ENCODE measurements at places on chromosomes 11 and 22.

DNA sequence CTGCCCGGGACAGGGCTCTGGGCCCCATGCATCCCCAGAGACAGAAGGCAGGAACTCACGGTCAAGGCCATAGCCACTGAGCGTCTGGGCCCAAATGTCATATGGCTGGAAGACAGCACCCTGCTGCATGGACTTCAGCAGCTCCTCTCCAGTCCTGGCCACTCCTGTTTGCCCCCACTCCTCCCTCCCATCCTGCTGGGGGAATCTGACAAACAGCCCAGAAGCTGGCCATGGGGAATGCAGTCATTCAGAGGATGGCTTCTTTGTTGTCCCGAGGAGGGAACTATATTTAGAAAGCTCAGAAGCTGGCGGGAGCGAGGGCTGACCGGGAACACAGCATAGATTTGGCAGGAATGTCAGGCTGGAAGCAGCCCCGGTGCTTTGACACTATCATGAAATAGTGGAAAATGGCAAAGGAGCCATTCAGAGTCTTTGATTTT, 35.0 kb downstream of the DKK3 start:
- no peak for DNase-seq

DNA sequence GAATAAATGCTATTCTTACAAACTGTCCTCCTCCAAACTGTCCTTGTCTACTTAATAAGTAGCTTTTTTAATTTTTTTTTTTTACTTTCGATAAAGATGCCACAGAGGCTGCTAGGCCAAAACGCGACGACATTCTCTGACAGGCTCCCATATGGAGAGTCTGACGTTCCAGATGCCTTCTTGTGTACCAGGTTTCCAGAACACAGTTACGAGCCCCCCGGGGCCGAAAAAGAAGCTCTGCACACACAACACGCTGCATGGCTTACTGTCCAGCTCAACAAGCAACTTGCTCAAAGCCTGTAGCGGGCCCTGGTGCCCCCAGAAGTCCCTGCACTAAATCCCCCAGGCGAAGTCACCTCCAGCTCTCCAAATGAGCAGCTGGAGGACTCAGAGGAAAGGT, 39.3 kb downstream of the LARGE1 start:
- no peak for DNase-seq

DNA sequence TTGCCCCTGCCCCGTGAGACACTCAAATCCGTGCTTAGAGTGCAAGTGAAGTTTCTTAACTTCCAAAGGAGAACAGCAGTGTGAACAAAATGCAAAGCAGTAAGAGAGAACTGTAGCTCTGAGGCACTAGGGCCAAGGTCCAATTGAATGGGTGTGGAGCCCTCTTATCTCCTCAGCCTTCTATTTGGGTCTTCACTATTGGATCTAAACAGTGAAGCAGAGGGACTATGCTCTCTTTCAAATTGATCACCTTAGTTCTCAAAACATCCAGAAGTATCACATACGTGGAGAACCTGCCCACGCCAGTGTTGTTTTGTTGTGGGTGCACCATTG, 49.6 kb downstream of the C22orf31 start:
- DNase-seq = no peak

DNA sequence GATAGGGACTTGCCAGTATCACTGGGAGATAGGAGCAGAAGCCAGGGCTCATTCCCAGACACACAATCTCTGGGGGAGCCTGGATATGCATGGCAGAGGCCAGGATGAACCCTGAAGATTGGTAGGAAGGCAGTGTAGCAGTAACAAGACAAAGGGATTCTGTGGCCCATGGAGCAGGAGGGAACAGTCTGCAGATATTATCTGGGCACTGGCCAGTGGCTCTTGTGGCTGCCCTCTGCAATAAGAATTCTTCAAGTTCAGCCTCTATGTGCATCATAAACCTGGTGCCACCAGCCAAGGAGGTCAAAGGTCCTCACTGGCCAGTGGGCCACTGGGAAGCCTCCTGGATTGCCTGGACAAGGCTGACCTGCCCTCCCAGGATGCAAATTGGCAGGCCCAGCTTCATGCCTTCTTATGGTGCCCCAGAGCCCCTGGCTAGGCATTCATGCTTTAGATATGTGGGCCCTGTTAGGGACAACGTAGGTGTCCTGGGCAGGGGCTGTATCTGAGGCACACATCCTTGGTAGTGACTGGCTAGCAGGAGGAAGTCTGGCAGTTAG, 29.2 kb downstream of the KCNQ1OT1 start:
- DNase-seq = no peak

DNA sequence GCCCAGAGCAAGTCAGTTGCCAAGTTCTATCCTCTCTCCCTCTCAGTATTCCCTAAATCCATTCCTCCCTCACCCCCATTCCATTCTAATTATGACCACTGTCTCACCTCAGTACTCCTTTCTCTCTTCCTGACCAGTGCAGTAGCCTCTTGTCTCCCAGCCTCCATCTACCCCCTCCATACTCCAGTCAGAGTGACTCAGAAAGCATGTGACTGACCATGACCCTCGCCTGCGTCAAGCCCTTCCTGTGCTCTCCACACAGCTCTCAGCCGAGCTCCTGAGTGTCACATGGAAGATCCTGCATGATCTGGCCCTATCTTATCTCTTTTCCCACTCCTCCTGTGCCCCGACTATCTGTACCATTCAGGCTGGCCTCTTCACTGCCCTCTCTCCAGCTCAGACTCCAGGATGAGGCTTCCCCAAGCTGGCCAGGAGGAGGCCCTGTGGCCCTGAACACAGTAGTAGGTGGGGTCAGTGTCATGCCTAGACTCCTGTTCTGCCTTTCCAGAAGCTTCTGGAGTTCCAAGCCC, 42.6 kb downstream of the NEU3 start:
- DNase-seq = no peak

- DNase-seq = no peak
Measured at GRCh38 chr11:112834277-112834755, 126.9 kb upstream of the NCAM1 start.

DNA sequence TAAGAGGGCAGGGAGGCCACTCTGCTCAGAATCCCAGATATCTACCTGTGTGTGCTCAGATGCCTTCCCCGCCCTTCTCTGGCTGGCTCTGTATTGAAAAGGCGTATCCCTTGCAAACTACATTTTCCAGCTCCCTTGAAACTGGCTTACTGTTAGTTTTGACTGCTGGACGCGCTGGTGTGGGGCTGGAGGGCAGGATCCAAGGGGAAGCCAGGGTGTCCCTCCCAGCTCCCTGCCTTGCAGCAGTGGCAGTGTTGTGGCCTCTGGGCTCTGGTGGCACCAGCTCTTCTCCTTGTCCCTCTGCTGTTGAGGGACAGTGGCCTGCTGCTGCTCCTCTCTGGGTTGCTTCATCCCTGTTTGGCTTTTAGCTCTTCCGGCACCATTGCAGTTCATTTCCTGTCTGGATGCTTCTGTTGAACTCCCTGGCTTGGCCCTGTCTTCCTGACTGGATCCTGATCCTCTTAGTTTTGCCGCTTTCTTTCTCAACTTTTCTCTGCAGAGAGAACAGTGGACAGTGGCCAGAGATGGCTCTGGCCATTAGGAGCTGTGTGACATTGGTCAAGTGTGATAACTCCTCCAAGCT, 107.1 kb upstream of the PARVA start:
- DNase-seq = no peak

DNA sequence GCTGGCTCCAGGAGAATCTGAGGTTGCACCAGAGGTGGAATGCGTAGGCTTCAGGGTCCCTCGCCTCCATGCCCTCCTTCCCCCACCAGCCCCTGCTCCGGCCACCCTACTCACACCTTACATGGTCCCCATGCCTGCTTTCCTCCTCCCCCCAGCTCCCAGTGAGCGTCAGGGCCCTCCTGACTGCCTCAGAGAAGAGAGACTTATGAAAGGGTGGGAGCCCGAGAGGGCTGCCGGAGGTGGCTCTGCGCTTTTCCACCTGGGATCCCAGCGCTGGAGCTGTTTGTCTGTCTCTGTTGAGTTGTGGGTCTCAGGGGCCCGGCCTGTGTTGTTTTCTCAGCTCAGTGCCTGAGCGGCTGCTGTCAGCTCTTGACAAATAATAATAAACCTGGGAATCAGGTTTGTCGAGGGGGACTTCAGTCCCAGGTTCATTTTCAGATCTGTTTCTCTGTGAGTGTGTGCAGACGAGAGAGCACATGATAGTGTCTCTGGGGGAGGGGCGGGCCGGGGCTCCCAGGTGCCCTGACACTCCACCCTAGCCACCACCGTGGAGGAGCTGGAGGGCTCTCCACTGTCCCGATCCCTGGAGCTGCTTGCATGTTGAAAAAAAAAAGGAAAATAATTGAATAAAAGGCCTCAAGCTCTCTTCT, 153.7 kb downstream of the FEZ1 start:
- DNase-seq = no peak

- DNase-seq = no peak
Measured at GRCh38 chr11:82004537-82005213, 729.0 kb downstream of the FAM181B start.

DNA sequence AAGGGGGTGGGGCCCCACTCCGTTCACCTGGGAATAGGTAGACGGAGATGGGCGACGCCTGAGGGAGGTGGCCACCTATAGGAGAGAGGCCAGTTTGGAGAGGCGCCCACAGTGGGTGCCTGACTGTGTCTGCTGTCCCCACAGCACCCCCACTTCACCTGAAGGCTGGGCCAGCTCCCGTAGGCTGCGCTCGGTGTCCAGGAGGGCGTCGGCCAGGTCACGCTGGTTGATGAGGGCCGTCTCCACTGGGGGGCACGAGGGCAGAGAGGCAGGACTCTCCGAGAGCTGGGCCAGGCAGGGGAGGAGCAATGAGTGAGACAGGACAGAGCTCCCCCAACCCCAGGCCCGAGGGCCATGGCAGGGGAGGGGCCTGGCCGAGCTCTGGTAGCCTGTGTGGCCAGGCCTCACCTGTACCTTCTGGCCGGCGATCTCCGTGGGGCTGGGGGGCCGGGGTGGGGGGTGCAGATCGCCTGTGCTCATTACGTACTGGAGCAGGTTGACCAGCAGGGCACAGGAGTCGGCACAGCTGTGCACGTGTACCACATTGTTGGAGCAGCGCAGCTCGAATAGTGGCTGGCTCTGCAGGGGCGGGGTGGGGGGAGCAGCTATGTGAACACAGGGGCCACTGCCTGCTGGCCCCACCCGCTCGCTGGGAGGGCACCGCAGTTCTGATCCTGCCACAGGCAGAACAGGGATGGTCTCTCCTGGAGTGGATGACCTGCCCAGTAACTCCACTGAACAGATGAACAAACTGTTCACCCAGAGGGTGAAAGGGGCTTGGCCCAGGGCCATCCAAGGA, 14.7 kb downstream of the ATG2A start:
- DNase-seq = no peak

GRCh38 chr11:34044664-34045485, 6.7 kb upstream of the CAPRIN1 start:
- peak; percentile 88 for DNase-seq

- DNase-seq = peak; percentile 39
Measured at GRCh38 chr22:36052505-36052941, 23.9 kb upstream of the RBFOX2 start.

DNA sequence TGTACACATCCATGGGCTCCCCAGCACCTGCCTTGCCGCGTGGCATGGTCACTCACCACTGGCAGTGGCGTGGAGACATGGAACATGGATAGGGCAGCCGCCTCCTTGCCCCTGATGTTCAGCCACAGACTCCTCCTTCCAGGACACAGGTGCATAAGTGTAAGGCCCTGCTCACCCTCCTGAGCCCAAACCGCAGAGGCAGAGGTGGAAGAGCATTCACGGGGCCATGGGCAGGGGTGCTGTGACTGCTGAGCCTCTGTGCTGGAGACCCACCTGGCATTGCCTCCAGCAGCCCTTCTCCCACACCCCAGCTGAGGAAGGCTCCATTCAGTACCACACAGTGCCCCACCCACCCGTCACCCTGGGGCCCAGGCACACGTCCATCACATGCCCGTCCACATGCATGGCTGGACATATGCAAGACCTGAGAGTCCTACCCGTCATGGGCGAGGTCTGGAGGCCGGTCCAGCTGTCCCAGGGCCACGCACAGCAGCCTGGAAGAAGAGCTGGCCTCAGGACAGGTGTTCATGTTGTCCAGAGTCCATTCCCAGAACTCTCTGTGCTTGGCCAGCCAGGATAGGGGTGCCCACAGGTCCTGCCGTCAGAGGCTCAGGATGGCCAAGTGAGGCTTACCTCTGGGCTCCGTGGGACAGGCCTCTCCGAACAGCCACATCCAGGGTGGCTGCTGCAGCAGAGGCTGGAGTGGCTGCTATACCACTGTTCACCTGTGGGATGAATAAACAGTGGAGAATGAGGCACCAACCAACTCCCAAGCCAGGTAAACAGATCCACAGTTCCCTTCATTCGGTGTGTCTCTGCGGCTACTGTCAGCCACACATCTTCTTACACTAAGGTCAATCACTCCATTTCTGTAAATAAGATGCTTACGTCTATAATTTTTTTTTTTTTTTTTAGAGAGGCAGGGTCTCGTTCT, 1.7 kb upstream of the TUBGCP6 start:
- no peak for DNase-seq

- no peak for DNase-seq
Measured at GRCh38 chr22:29031227-29032011, 30.2 kb downstream of the C22orf31 start.

- no peak for DNase-seq
Measured at GRCh38 chr11:1773994-1774550, 10.3 kb upstream of the CTSD start.

DNA sequence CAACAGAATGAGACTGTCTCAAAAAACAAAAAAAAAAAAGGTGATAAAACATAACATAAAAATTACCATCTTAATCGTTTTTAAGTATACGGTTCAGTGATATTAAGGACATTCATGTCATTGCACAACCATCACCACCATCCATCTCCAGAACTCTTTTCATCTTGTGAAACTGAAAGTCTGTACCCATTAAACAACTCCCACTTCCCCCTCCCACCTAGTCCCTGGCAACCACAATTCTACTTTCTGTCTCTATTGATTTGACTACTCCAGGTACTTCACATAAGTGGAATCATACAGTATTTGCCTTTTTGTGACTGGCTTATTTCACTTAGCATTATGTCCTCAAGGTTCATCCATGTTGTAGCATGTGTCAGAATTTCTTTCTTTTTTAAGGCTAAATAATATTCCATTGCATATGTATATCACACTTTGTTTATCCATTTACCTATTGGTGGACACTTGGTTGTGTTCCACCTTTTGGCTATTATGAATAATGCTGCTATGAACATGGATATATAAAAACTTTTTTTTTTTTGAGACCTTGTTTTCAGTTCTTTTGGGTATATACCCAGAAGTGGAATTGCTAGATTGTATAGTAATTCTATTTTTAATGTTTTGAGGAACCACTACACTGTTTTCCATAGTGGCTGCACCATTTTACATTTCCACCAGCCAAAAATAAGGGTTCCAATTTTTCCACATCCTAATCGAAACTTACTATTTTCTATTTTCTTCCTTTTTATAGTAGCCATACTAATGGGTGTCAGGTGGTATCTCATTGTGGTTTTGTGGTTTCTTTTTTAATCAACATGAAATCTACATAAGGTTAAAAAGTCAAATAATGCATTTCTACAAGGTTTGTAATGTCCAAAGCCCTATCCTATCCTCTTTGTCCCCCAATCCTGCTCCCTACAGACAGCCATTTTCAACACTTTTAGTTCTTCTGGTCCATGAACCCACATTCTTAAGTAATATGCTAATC, 23.4 kb upstream of the PIK3C2A start:
- DNase-seq = peak; percentile 86

DNA sequence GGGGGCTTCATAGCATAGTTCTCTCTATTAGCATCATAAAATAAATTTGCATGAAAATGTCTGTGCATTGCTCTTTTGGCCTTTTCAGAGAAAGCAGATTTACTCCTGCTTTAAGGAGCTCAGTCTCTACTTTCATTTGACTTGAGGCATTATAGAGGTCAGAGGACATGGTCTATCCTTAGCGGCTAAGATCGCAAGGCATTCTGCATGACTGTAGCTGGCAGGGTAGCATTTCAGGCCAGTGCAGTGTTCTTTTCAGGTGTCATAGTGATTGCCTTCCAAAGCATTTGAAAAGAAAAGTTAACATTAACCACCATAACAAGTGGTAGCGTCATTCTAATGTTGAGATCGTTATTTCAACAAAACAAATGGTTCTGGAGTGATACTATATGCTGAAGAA, 126.5 kb downstream of the NCAM1 start:
- no peak for DNase-seq

Measured in MV-4-11 (cell line).